ENCODE measurements at places on chromosomes 1 and 21.

DNA sequence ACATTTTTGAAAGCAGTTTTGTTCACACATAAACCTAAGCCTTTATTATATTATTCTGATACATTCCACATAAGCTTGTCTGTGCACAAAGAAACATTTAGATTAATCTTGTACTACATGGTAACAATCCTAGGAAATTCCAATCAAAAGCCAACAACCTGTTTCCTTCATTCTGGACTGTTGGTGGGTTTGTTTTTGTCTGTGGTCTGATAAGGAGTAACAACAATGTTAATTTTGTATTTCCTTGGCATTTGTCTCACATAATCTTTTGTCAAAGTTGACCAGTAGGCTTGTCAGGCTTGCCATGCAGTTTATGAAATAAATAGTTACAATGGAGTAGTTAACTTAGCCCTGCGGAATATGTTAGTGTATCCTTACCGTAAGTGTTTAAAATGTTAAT lies 183.3 kb downstream of the DHRS3 start:
- DNase-seq, result no peak

- no peak for DNase-seq
These were observed 41.6 kb upstream of the SLC6A9 start for GRCh38 chr1:44072821-44073220.

- DNase-seq, result no peak
These were observed 406.8 kb downstream of the PTBP2 start for GRCh38 chr1:97128426-97128825.

GRCh38 chr1:43271186-43272118 lies 1.7 kb downstream of the TMEM125 start:
- DNase-seq, result no peak

DNA sequence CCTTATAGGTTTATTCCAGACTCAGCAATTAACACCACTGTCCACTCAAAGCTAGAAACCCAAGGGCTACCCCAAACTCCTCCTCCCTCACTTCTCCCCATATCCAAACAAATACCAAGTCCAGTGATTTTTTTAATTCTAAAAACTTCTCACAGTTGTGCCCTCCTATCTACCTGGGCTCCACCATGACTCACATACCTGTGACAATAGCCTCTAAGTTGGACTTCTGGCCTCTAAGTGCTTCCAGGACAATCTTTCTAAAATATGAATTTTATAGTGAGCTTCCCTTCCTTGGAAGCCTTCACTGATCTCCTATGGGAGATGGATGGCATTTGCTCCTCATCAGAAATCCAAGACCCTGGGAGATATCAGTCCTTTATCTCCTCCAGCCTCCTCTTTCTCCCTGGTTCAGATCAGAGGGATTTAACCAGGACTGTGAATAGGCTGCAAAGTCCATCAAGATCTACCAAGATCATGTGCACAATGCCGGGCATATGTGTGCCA lies 219.3 kb downstream of the TOMM20 start:
- DNase-seq, result no peak

- no peak for DNase-seq
These were observed 63.7 kb downstream of the SLC30A7 start for GRCh38 chr1:100959502-100960060.

DNA sequence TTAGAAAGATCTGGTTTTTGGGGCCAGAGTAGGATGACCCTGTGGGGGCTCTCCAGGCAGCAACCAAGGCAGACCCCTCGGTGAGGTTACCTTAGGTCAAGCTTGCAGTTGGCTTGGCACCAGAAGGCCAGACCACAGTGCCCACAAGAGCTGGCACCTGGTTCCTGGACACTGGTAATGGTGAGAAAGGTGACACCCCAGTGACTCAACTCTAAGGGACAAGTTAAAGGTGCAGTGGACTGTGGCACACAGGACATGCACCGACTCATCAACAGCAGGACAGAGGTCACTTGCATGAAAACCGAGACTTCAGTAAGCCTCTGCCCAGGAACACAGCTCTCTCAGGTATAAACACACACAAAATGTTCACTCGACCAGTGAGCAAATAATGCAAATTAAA lies 6.7 kb downstream of the LRRC38 start:
- no peak for DNase-seq

DNA sequence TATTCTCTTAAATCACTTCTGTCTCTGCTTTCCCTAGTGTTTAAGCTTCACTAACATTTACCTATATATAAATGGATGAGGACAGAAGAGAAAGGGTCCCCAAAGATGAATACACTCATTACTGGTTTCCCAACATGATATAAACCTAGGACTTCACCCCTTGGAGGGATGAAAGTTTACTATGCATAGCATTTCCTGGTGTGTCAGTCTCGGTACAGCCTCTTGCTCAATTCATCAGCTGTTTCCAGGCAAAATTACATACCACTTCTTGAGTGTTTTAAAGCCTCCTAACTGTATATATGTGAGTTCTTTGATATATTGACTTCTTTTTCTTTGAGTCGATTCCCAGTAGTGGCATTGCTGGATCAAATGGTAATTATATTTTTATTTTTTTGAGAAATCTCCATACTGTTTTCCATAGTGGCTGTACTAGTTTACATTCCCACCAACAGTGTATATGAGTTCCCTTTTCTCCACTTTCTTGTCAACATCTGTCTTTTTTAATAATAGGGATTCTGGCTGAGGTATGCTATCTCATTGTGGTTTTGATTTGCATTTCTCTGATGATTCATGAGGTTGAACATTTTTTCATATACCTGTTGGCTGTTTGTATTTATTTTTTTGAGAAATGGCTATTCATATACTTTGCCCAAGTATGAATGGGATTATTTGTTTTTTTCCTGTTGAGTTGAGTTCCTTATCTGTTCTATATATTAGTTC lies 259.3 kb upstream of the CACYBP start:
- DNase-seq, result no peak

- no peak for DNase-seq
These were observed 5.8 kb downstream of the TOR3A start for GRCh38 chr1:179087665-179088064.

DNA sequence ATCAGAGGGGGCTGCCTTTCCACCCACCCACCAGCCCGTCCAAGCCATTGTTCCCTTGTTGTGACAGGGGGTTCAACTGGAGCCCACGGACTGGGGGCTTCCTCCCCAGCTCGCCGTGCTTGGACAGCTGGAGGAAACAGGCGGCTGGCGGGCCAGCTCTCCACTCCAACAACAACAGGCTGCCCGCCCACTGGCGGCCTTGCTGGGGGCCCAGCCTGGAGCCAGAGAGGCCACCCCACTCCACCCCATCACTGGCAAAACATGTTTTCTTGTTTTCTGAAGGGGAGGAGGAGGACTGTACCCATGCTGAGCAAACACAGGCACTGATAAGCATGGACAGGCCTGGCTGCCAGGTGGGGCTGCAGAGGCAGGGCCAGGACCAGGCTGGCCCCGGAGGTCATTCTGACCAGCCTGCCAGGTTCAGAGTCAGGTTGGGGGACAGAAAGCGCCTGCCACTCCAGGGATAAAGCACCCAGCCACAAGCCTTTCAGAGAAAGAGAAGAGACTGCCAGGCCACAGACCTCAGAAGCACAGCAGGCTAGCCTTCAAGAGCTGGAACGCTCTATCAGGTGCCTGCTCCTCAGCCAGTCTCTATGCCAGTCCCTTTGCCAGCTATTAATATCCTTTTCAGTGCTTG lies 32.8 kb downstream of the GJA4 start:
- peak; percentile 57 for DNase-seq

DNA sequence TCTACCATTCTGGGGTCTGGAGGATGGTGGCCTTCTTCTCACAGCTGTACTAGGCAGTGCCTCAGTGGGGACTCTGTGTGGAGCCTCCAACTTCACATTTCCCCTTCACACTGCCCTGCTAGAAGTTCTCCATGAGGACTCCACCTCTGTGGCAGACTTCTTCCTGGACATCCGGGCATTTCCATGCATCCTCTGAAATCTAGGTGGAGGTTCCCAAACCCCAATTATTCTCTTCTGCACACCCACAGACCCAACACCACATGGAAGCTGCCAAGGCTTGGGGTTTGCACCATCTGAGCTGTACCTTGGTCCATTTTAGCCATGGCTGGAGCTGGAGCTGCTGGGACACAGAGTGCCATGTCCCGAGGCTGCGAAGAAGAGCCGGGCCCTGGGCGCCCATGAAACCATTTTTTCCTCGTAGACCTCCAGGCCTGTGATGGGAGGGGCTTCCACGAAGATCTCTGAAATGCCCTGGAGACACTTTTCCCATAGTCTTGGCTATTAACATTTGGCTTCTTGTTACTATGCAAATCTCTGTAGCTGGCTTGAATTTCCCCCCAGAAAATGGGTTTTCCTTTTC lies 170.5 kb downstream of the FOXD2 start:
- DNase-seq, result no peak

GRCh38 chr1:28902738-28903137 lies 11.6 kb upstream of the EPB41 start:
- no peak for DNase-seq

DNA sequence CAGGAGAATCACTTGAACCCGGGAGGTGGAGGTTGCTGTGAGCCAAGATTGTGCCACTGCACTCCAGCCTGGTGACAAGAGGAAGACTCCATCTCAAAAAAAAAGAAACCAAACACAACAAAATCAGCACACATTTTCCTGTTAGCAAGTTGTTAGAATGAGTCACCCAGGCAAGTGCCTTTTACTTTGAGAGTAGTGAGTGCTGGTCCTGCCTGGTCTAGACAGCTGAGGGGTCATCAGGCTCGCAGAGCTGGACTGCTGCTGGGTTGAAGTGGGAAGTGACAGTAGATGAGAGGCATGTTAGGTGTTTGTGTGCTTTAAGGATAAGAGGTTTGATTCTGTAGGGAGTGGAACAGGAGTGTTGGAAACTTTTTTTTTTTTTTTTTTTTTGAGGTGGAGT lies 31.9 kb downstream of the GNPAT start:
- DNase-seq, result no peak

- no peak for DNase-seq
These were observed 39.1 kb upstream of the AGL start for GRCh38 chr1:99811075-99811474.

GRCh38 chr1:27481994-27482620 lies 7.9 kb downstream of the WASF2 start:
- no peak for DNase-seq

GRCh38 chr1:203511930-203512329 lies 18.0 kb downstream of the OPTC start:
- DNase-seq, result no peak

- DNase-seq, result no peak
These were observed 33.8 kb downstream of the HHAT start for GRCh38 chr1:210362526-210362925.

GRCh38 chr1:232873412-232873811 lies 68.2 kb downstream of the MAP10 start:
- DNase-seq, result no peak

DNA sequence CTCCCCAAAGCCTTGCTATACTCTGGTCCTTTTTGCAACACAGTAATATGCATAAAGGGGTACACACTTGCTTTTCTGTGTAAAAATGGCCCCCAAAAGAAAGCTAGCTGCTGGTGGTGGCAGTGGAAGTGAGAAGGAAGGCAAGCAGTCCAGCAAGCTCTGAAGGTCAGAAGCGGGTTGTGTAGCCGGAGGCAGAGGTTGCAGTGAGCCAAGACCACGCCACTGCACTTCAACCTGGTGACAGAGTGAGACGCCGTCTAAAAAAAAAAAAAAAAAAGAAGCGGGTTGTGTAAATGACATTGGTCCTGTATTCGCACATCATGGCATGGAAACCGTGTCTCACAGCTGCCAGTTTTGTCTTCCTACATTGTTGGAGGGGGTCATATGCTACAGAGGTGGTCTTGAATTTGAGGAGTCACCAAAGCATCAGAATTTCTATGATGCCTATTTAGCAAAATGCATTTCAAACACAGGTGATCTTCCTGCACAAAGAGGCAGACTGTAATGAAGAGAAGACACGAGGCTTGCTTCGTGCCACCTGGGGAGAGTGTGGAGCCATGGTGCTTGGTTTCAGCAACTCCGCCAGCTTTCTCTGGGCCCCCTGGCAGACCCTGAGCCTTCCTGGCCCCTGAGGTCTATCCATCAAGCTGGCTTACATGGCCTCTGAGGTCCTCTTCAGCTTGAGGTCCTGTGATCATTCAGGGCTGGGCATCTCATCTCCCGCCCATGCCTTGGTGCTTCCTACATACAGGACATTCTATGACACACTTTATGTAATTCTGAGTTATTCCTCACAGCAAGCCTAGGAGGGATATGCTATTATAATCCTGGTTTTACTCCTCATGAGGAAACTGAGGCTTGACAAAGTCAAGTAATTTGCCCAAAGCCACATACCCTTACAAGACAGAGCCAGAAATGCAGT lies 71.0 kb downstream of the TOMM20 start:
- no peak for DNase-seq

DNA sequence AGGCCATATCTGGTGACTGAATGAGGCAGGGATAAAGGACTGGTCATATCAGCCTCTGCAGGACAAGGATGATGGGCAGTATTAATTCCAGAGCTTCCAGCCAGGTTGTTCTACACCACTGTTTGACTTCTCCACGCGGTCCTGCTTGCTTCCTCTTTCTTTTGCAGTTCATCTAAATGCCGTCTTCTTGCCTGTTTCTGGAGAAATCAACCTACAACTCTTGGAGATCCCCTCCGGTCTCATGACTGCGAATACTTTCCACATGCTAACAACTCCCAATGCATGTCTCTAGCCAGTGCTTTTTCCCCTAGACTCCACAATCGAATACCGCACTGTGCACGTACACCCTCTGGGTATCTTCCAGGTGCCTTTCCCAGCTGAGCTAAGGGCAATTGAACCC lies 14.1 kb upstream of the TIAM1 start:
- no peak for DNase-seq

GRCh38 chr1:92929461-92929860 lies 31.8 kb downstream of the DIPK1A start:
- no peak for DNase-seq

DNA sequence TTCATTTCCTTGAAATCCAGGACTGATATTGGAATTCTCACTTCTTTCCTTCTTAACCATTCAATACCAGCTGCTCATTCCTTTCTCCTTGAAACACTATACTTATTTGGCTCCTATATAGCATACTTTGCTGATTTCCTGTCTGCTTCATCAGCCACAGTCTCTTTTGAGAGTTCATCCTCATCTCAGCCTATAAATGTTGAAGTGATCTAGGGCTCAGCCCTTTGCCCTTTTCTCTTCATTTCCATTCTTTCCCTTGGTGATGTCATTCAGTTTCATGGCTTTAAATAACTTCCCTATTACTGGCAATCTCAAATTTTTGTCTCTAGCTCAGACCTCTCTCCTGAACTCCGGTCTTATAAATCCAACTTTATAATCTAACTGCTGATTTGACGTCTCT lies 24.1 kb upstream of the RABGAP1L start:
- DNase-seq, result no peak

GRCh38 chr1:4047666-4048065 lies 147.6 kb upstream of the C1orf174 start:
- no peak for DNase-seq

Data from NCI-H1092 treated with DMSO at 0.1 percent for 48 hours (cell line).